Tibial artery (tissue), 4 donors: ENCODE measurements at places on chromosomes 6 and 20.

DNA sequence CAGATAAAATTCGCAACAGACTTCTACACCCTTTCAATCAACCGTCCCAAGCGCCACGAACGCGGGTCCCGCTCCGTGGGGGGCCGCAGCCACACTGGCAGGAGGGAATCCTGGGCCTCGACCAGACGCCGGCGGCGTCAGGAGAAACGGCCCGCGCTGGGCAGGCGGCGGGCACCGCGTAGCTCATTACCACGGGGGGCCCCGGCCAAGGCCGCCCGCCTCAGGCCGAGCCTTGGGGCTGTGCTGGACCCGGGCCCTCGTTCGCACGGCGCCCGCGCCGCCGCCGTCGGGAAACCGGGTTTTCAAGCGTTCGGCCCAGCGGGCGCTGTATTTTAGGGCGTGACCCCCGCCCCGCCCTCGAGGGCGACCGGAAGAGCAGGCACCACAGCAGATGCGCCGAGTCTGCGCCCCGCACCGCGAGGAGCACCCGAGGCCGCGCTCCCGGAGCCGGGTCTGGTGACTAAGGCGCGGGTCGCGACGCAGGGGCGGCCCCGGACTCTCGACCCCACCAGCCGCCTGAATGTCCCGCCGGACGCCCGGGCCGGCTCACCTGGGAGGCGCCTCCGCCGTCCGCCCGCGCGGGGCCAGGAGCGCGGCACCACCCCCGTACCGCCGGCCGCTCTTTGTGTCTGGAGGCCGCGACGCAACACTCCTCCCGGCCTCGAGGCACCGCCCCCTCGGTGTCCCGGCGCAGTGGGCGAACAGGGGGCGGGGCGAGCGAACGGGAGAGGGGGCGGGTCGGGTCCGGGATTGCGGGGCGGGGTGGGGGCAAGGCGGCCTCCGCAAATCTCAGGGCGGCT is at the start of gene NINL:
TSS of gene NINL (minus strand) at position 627 of the 800 bp plus-strand sequence. CDS start 58,944 bp downstream, outside the sequence.
- DNase-seq = peak; percentile 51

DNA sequence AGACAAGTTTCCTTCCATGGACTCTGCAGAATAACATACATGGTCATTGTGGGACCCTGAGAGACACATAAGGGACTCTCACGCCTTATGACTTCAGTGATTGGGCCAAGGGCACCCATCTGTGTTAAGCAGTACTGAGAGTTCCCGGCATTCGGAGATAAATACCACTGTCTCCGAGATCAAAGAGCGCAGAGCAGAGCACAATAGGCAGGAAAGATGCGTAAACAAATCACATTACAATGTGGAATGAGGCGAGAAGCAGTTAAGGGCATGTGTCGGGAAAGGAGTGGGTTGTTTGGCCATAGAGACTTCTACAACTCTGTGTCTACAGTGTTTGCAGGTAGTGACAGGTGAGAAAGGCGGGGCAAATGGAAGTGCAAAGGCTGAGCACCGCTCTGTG is 57.6 kb downstream of the NRSN1 start:
- DNase-seq = no peak

GRCh38 chr6:53728570-53729194 is 63.1 kb upstream of the KLHL31 start:
- no peak for DNase-seq

DNA sequence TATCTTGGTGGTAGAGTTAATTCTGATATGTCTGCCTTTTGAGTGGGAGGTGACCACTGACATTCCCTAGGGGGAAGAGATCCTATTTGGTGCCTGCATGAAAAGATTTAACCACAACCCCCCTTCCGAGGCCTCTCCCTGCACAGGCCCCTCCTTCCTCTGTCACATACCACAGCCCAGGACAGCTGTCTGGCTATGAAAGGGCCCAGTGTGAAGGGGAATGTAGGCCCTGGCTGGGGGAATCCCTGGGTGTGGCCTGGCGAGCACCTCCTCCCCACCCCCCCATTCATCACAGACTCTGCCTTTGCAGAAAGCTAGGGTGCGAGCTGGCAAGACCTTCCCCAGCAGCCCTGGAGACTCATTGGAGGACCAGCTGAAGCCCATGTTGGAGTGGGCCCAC is 27.4 kb upstream of the MAPRE1 start:
- DNase-seq = no peak

DNA sequence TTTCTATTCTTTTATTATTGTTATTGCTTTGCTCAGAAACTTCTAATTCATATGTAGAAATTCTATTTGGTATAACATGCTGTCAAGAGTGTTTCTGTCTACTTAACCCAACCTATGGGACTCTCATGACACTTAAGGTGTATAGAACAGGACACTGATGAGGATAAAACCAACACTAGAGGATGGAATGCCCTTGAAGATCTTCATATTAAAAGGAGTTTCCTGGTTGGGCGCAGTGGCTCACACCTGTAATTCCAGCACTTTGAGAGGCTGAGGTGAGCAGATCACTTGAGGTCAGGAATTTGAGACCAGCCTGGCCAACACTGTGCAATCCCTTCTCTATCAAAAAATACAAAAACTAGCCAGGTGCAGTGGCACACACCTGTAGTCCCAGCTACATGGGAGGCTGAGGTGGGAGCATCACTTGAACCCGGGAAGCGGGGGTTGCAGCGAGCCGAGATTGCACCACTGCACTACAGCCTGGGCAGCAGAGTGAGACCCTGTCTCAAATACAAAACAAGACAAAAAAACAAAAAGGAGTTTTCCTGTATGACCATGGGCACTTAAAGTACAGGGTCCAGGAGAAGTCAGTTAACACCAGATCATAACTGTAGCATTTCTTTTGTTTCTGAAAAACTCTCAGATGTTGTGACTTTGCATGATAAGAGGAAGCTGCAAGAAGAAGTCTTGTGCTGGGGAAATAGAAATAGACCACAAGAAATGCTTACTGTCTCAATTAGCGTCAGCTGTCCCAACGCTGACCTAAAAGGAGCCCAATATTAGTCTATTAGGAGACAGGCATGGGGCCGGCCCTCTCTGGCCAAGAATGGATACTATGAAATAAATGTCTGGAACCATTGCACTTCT is 38.9 kb upstream of the CD2AP start:
- DNase-seq = peak; percentile 69

GRCh38 chr6:157967486-157967885 is 14.2 kb upstream of the SYNJ2 start:
- DNase-seq = no peak

DNA sequence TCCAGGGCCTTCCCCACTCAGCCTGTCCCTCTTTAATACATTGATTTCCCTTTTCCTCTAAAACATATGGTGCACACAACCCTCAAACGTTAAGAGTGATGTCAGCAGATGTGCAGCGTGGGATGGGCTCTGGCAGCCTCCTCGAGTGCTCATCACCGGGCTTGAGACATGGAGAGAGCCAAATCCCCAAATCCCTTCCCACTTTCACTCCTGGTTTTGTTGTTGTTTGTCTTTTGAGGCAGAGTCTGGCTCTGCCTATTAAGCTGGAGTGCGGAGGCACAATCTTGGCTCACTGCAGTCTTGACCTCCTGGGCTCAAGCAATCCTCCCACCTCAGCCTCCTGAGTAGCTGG is 5.8 kb upstream of the PLTP start:
- no peak for DNase-seq

DNA sequence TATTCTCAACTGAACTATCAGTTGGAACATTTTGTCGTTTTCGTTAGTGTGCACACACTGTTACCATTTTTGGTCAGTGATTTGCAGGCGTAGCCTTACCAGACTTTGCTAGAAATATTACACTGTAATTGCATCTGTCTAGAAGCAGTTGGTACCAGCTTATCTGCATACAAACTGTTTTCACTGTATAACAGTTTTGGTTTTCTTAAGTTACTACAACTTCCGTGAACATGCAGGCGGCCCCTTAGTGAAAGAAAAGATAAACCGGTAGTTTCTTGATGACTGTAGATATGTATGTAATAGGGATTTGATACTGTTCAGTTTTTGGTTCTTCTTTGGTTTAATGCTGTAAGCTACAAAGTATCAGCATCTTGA is 1.3 kb downstream of the DSTN start:
- DNase-seq = no peak

GRCh38 chr6:13733178-13733887 is 21.7 kb upstream of the RANBP9 start:
- peak; percentile 78 for DNase-seq

GRCh38 chr6:56222499-56222898 is 24.9 kb downstream of the COL21A1 start:
- no peak for DNase-seq

- DNase-seq = no peak
These were observed 23.8 kb upstream of the TMEM30A start for GRCh38 chr6:75308250-75308988.

- no peak for DNase-seq
These were observed 86.1 kb upstream of the CD83 start for GRCh38 chr6:14031516-14031915.

DNA sequence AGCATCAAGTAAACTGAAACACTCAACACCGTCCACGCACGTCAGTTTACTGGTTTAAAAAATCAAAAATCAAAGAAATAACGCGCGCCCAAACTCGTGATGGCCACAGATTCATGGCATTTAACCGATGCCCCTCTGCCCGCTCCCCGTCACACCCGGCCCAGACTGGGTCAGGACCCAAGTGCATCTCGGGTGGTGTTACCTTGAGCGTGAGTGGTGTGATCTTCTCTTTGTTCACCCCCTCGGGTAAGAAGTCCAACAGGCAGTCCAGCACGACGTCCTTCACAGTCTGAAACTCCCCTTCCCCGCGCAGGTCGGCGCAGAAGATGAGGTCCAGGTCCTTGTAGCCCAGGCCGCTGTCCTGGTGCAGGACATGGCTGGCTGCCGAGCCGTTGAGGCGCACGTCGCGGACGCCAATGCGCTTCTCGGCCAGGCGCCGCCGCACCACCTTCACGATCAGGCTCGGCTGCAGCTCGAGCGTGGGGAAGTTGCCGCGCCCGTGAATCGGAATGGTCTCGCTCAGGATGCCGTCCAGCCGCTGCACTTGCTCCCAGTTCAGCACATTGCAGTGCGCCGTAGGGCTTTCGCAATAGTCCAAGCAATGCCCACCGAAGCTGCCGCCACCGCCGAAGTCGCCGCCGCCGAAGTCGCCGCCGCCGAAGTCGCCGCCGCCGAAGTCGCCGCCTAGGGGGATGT is 945 bp downstream of the TENT5A start:
- DNase-seq = peak; percentile 63

DNA sequence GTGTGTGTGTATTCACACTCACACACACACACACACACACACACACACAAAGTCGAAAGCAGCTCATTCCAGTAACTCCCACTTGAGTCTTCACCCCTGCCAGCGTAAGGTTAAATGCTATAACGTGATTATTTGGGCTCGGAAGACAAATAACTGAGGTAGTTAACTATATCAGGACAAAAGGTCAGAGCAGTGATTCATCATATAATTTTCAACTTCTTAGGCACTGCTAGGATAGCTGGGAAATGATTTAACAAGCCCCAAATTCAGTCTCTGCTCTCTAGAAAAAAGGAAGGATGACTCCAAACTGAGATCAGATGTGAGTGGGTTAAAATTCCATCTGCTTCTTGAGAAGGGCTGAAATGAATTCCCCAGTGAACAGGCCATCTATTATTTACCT is 30.7 kb downstream of the HDGFL1 start:
- no peak for DNase-seq

- DNase-seq = no peak
These were observed 63.6 kb downstream of the SSR1 start for GRCh38 chr6:7249391-7249790.

DNA sequence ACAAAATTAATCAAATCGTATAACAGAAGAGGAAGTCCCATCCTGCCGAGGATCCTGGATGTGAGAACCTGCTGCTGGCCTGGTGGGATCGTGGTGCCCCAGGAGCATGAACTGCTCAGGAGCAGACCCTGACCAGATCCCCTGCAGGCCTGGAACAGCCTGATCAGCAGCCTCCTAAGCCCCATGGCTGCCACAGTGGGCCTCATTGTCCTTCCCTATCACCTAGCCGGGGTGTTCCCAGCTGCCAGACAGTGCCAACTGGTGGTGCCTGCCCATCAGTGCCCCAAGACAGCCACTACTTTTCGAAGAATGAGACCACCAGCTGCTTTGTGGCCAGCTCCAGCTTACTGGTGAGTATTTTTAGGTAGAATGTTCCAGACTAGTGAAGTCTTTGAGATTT is 19.6 kb upstream of the MAS1L start:
- DNase-seq = no peak

- no peak for DNase-seq
These were observed 44.0 kb upstream of the TRAM2 start for GRCh38 chr6:52620906-52621190.

GRCh38 chr6:145044641-145045246 is 690.6 kb downstream of the EPM2A start:
- no peak for DNase-seq

- DNase-seq = no peak
These were observed 47.8 kb upstream of the NRSN1 start for GRCh38 chr6:24078200-24078599.
